CD4-positive, alpha-beta T cell treated with Interleukin-15 for 1 hour (primary cell): ENCODE measurements at places on chromosomes 1 and 21.

DNA sequence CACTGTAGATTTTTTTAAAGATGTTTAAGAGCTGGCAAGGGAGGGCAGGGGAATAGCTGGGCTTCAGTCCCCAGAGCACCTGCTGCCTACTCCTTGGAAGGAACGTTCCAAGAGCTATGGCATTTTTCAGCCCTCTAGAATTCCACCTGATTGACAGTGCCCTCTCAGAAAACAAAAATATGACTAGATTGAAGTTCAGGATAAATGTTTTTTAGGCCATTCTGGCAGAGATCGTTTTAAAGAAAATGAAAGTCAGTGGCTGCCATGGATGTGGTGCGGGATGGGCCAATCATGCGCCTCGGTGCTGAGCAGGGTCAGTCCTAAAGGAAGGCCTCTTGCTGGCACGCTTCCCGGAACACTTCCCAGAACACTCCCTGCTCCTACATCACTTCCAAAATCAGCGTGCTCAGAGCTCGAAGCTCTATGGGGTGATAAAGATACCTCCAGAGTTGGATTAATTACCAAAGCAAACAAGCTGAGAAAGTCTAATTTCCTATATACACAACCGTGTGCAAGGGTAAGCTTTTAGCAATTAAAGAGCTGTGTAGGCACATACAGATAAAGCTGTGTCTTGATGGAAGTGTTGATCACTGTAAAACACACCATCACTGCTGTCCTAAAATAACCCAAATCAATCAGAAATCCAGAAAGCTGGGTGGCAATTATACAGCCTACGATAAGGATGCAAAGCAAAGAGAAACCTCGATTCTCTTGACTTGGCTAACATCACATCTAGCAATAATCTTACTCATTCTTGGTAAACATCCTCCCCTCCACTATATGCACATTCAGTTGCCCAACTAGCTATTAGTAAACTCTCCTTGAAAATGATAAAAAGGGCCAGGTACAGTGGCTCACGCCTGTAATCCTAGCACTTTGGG, 34.6 kb downstream of the TGFBR3 start:
- no peak for DNase-seq

DNA sequence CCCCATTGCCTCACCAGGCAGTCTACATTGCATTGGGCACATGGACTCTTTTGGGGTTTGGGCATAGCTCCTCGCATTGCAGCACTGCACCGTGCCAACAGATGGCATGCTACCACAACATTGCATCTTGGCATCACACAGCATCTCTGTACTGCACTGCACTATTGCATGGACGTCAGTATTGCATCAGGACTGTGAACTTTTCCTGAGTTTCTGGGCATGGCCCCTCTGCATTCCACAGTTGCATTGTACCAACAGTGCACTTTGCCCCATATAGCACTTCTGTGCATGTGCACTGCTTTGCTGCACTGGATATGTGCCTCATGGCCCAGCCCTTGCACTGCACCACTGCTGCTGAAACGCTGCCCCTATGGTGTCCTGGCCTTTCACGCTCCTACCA, 9.6 kb downstream of the PTPRU start:
- no peak for DNase-seq

DNA sequence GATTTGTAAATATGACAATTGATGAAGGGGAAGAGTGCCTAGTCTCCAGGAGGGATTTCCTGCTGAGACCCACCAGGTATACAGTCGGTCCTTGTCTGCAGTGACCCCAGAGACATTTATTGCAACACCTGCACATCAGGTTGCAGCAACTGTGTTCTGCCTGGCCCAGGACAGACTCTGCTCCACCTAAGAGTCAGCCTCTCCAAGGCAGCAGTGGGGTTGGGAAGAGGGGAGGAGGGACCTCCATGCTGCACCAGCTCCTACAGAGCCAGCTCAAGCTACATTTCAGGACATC, 120.4 kb upstream of the IRF2BP2 start:
- no peak for DNase-seq

DNA sequence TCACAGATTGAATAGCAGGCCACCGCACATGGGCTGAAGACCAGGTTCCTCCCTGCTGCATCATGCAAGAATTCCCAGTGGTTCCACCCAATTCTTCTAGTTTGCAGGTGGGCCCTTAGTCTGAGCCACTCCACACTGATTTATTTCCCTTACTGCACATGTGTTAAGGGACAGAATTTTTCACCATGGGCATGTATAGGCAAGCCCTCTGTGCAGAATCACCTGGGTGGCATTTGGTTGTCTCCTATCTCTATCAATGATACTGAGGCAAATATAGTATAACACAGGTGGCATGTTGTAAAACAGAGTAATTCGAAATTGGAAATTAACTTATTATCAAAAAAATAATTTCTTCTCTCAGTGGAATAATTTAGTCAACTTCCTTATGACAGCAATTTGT, 1892.4 kb downstream of the NCAM2 start:
- no peak for DNase-seq

GRCh38 chr21:14825514-14825974, 239.3 kb downstream of the NRIP1 start:
- DNase-seq: no peak
